Gastroesophageal sphincter (tissue), 4 donors: ENCODE measurements at places on chromosomes 4 and X. TPM values are rescaled to one million over a fixed set of nuclear protein-coding genes. Genes with fewer than 3 reads are reported as not detected.

WNK3 gene
- 3.5 TPM for total RNA-seq

GRCh38 chr4:84722720-84723119 is 139.8 kb downstream of the CDS1 start:
- no peak for ATAC-seq

ADH7 gene
- 0.13 TPM for total RNA-seq

CCKAR gene
- total RNA-seq = 1.3 TPM

PLK4 gene
- 0.69 TPM for total RNA-seq

VMA21 gene
- total RNA-seq = 33.3 TPM

- ATAC-seq = no peak
Measured at GRCh38 chr4:75169020-75169419, 236.1 kb downstream of the PARM1 start.

DNA sequence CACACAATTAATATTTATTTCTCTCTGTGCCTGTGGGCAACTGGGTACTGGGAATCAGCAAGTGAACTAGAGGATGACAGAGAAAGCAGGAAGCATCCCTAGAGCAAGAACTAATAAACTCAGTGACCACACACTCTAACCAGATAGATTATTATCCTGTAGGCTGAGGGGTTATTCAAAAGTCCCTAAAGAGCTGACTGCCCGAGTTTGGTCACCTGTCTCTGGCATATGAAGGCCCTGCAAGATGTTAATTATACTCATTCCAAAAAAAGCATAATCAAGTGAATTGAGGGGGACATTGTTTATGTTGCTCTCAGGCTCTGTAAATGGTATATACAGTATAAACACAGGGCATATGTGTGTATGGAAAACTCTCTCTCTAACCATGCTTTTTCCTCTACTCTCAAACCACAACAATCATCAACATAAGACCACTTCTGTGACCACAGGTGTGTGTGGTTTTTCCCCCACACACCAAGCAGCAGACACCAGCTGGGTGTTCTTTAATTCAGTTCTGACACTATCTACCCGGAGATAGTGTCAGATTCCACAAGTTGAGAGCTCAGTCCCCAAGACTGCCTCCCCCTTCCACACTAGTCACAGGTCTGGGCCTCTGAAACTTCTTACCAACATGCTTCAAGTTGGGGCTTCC is 6.2 kb upstream of the HPSE start:
- ATAC-seq = no peak

DNA sequence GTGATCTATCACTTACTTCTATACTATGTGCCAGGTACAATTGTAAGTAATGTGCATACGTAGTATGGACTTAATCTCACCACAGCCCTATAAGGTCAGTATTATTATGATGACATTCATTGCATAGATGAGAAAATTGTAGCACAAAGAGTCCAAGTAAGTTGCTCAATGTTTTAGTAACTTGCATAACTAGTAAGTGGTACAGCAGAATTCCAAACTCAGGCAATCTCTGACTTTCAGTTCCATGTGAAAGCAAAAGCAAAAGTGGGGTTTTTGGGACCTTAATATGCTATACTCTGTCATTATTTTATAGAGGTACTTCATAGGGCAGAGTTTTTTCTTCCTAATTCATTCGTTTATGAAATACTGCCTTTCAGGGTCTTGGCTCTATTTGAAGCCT is 188.8 kb upstream of the VEGFC start:
- ATAC-seq = peak; percentile 85
